Right lung (tissue), 10 donors: ENCODE measurements at places on chromosomes 2 and 18. TPM values are rescaled to one million over a fixed set of nuclear protein-coding genes. Genes with fewer than 3 reads are reported as not detected.
A peak's percentile ranks its signal among the peaks of the same experiment; 100 is the strongest.

DNA sequence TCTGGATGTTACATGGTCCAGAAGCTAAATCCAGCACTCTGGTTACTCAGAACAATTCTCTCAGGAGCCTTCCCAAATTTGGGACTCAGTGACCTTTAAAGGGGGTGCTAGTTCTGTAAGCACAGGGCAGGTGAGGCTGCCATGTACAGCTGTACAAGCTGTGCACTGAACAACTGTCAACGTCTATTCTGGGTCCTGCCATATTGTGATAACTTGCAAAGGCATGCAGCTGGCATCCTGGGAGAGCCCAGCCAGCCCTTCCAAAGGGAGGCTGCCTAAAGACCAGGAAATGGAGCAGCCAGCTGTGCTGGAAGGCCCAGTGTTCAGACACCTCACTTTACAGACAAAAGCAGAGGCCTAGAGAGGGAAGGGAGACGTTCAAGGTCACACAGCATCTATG, 204.8 kb downstream of the KLHL29 start:
- no peak for DNase-seq

GRCh38 chr18:77250926-77251729, 1.5 kb downstream of the GALR1 start:
- no peak for DNase-seq

DNA sequence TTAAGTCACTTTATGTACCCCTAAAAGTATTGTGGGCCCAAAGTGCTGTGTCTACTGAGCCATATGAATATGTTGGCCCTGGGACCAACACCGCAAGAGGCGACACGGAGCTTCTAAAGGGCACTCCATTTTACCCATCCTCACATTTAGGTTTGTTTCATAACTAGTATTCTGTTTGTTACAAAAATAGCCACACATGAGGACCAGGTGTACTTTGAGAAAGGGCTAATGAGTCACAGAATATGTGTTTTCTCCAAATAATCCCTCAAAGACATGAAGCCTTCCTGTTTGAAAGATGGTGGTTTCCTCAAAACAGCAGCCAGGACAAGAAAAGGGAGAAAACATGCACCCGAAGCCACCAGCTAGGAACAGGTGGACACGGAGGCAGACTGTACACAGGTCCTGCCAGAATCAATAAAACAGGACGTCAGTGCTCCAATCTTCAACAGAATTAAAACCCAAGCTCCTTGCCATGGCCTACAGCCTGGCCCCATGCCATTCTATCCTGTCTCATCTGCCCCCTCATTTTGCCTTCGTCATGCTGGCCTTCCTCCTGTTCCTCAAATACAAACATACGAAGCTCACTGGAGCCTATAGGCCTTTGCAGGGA, 21.8 kb upstream of the GRB14 start:
- DNase-seq, result no peak

- no peak for DNase-seq
These were observed 46.4 kb upstream of the ACKR3 start for GRCh38 chr2:236523249-236523648.

Gene SPP2
- 0.27 TPM for polyA plus RNA-seq

GRCh38 chr2:88755836-88756235, 64.4 kb downstream of the RPIA start:
- no peak for DNase-seq

DNA sequence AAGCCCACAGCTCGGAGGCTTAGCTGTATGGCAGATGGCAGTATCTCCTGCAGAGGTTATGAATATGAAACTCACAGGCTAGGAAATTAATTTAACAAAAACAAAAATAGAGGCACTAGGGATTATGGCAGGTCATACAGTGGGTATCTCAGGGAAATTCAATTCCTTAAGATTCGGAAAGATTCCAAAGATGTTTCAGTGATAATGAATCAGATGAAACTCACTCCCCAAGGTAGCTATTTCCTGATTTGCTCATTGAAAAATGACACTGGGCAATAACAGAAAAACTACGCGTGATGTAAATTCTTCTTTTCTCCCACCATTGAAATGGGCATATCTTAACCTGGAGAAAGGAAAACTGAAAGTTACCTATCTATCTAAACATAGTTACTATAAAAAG, 414.1 kb downstream of the STK39 start:
- no peak for DNase-seq

DNA sequence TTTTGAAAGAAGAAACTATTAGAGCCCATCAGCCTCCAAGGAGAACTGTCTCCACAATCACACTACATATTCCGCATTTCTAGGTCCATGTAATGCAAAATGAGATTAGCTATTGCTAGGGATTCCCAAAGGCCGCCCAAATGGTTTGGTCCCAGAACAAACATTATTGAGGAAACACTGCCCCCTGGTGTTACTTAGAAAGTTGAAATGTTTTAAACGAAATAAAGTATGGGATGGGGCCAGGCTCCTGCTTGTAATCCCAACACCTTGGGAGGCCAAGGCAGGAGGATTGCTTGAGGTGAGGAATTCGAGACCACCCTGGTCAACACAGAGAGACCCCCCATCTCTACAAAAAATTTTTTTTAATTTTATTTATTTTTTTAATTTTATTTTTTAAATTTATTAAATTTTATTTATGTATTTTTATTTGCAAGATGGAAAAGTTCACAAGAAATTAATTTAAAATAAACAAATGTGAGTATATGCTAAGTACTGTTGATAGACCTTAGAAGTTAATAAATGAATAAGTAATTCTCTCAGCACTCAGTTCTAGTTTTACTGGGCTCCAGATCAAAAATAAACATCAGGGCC, 5.5 kb downstream of the NHEJ1 start:
- peak; percentile 65 for DNase-seq

- no peak for DNase-seq
These were observed 6.4 kb upstream of the NEUROD1 start for GRCh38 chr2:181686576-181687185.

DNA sequence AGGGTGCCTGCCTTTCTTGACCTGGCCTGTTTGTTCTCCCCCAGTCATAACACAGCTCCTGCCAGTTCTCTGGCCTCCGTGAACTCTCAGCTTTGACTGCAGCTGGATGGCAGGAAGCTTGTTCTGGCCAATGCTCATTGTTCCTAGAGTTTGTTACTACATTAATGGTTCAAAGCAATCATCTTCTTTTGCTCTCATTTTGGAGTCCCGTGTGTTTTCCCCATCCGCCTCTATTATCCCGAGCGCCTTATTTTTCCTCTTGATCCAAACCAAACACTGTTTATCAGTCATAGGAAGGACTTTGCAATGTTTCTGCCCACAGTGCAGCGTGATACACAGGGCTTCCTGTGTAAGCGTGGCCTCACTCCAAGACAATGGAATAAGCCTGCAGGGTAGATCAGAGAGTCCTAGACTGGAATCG, 184.3 kb upstream of the APCDD1 start:
- peak; percentile 41 for DNase-seq

Gene HOXD3
- polyA plus RNA-seq, result 0.49 TPM

Gene GYPC
- 84.0 TPM for polyA plus RNA-seq

Gene ASB18
- polyA plus RNA-seq, result 0.21 TPM

- no peak for DNase-seq
These were observed 4.4 kb downstream of the ONECUT2 start for GRCh38 chr18:57439609-57439968.

- DNase-seq, result no peak
These were observed 64.1 kb downstream of the NRP2 start for GRCh38 chr2:205746420-205746785.

DNA sequence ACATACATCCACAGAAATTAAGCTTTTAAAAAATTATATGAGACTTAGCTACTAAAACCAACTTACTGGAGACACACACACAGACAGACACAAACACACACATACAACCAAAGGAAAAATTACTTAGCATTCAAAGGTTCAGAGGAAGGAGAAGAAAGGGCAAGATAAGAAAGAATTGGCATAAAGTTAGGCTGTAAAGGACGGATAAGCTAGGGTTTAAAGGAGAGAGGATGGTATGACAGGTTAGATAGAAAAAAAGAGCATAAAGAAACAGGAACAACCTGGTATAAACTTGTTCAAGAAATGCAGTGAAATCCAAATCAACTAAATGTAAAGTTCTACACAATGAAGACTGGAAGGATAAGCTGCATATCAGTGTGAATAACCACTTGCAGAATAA, 73.4 kb downstream of the SLC66A3 start:
- DNase-seq, result no peak
